ENCODE measurements at places on chromosomes 6 and 20.

DNA sequence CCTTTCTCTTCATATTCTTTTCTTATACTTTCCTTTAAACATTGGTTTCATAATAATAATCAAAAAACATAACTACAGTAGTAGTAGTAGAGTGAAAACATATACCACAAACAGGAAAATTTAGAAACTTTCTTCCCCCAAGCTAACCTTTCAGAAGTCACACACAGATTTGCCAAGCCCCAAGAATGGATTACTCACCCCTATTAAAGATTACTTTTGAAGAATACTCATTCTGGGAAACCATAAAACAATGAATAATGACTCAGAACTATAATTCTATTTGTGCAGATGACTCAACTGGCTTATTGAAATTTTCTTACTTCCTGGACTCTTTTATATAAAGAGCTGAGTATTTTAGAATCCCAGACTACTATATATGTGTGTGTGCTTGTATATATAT lies 119.4 kb upstream of the GJE1 start:
- no peak for DNase-seq

DNA sequence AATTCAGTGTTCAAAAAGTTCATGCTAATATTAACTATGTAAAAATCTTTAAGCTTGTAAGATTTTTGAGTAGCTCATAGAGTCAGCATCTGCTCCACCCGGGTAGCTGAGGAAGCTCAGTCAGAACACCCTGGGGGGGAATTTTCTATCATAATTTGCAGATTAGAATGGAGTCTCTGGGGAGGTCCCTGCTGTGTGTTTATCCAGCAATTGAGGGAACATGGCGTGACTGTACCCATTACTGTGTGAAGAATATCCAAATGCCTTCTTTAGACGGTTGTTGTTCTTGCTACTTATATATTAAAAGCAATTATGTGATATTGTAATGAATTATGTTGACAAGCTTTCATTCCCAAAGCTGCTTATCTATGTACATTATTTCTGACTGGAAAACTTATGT lies 64.8 kb downstream of the AIG1 start:
- DNase-seq = no peak

- DNase-seq = peak; percentile 13
These were observed 395.5 kb upstream of the RUNX2 start for GRCh38 chr6:44932651-44933091.

GRCh38 chr6:129635396-129636130 lies 74.4 kb downstream of the ARHGAP18 start:
- no peak for DNase-seq

- DNase-seq = no peak
These were observed 1.9 kb upstream of the TRAPPC3L start for GRCh38 chr6:116547358-116547757.

- DNase-seq = no peak
These were observed 42.9 kb upstream of the MAP7 start for GRCh38 chr6:136592930-136593673.

- DNase-seq = no peak
These were observed 39.6 kb downstream of the VEGFA start for GRCh38 chr6:43809417-43810305.

DNA sequence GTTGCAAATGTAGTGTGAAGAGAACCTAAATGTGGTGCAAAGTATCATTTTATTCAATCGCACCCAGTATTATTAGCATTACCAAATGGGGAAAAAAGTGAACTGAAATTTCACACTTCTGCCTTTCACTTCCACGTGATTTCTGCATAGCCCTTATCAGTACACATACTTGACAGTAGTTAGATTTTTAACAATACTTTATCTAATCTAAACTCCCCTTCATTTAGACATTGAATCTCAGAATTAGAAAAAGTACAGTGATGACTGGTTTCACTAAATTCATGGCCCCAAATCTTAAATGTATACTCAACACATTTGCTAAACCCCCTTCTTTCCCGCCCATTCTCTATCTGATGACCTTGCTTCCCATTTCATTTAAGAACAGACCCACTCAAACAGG lies 14.3 kb downstream of the STX7 start:
- DNase-seq = no peak

GRCh38 chr20:21356386-21356785 lies 40.9 kb downstream of the NKX2-4 start:
- DNase-seq = no peak

- DNase-seq = no peak
These were observed 24.3 kb upstream of the SCRT2 start for GRCh38 chr20:699811-700338.

DNA sequence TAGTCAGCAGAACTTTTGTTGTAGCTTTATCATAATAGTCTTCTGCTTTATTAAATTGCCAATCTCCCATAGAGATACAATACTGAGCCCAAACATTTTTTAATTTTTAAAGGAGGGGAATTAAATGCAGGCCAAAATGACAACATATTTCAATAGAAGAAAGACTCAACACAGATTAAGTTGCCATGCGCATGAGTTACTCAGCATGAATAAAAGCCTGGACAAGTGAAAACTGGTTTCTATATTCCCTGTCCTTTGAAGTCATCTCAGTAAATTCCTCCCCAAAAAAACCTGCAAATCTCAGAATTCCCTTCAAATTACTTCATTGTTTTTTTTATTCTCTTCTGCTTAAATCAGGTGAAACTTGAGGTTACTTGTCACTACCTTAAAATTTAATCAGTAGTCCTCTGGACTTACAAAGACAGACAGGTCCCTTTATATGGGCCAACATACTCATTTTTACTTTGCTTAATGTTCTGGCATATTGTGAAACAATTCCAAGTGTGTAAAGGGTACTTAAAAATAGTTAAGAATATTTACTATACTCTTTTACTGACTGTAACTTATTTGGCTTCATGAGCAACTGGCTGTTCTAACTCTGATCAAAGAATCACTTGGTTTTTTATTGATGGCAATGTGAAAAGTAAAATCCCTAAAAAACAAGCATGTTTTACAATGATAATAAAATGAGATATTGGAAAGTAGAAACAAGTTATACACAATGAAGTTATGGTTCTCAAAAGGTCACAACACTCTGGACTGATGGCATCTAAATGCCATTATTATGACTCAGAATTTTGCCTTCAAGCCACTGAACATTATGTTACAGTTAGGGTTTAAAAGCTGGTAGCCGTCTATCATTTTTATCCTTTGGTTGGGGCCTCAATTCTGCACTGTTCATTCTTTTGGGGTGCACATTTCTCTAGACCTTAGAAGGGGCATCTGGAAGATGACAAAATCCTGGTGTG lies 49.9 kb upstream of the COL21A1 start:
- no peak for DNase-seq

DNA sequence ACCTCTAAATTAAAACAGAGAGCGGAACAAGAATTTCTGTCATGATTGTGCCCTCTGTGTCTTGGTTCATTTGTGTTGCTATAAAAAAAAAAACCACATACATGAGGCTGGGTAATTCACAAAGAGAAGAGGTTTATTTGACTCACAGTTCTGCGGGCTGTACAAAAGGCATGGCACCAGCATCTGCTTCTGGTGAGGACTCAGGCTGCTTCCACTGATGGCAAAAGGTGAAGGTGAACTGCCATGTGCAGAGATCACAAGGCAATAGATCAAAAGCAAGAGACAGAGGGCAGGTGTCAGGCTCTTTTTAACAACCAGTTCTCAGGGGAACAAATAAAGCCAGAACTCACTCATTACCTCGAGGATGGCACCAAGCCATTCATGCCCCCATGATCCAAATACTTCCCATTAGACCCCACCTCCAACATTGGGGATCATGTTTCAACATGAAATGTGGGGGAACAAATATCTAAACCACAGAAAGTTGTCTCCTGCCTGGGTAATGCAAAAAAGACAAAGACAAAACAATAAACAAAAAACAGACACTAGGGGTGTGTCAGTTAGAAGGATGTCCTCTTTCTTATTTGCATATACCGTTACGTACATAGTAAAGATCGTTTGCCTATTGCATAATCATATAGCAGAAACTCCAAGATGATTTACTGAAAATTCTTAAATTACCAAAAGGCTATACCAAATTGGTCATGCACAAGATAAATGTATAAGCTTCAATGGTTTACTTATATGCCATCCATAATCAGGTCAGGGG lies 17.0 kb downstream of the SERPINB9 start:
- no peak for DNase-seq

- DNase-seq = no peak
These were observed 86.4 kb upstream of the TENT5A start for GRCh38 chr6:81838724-81839426.

GRCh38 chr20:50111829-50112495 lies 988 bp downstream of the UBE2V1 start:
- DNase-seq = no peak

GRCh38 chr6:46338131-46338530 lies 153.1 kb downstream of the RCAN2 start:
- DNase-seq = no peak

- no peak for DNase-seq
These were observed 7.6 kb downstream of the CD93 start for GRCh38 chr20:23078351-23079015.

- no peak for DNase-seq
These were observed 55.1 kb downstream of the STAU1 start for GRCh38 chr20:49132995-49133478.

- DNase-seq = no peak
These were observed 83.6 kb upstream of the MYLIP start for GRCh38 chr6:16045238-16045637.

GRCh38 chr6:96898241-96898851 lies 655 bp upstream of the NDUFAF4 start:
- no peak for DNase-seq

- DNase-seq = no peak
These were observed 527.6 kb downstream of the CD83 start for GRCh38 chr6:14645221-14645620.

GRCh38 chr6:76230711-76231110 lies 158.2 kb upstream of the IMPG1 start:
- DNase-seq = no peak

DNA sequence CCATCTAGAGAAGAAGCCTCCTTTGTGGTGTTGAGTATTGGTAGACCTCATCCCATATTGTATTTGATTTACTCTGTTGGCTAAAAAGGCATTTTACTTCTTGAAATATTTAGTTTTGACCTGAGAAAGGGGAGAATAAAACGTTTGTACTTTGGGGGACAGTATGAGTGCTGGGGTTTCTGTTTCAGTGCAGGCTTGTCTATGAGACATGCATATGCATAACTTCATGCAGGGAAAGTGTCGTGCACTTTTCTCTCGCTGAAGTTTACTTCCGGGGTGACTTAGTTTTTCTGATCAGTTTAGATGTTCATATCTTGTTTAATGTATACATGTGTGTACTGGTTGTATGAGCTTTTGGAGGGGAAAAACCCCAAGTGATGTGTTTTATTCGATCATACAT lies 59.5 kb downstream of the UTRN start:
- DNase-seq = no peak

DNA sequence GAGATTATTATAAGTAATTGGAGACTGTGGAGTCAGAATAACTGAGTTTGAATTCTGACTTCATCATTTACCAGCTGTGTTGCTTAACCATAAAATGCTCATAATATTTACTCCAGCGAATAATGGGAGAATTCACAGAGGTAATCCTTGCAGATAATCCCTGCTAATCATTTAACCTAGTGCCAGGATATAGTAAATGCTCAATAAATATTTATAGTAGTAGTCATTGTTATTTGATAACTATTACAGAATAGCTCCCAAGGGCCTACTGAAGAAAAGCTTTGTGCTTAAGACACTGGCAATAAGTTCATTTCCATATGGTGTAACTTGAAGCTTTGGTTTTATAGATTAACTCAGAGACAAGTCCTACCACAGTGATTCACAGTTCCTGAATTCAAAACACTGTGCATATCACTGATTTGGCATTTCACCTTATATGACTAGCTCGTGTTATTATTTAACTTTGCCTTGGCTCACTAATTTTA lies 208.8 kb upstream of the PLCB4 start:
- DNase-seq = no peak

- DNase-seq = peak; percentile 50
These were observed 743 bp downstream of the CMTR1 start for GRCh38 chr6:37433657-37434271.

- peak; percentile 68 for DNase-seq
These were observed 432 bp downstream of the HSPA1L start for GRCh38 chr6:31814677-31815024.

GRCh38 chr20:57953638-57954037 lies 243.8 kb upstream of the PMEPA1 start:
- DNase-seq = no peak

DNA sequence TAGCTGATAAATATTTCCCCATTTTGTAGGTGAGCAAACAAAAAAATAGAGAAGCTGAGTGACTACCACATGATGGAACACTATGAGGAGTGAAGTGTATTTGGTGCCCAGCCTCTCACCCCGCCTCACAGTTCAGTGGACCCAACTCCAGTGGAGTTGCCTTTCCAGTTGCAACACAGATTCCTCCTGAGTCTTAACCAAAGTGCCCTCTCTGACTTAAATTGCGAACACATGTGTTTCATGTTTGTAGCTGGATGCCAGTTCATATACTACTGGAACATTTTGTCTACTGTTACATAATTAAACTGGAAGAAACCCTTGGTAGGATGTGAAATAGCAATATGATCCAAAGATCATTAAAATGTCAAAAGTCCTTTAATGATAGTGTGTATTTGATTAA lies 448.9 kb downstream of the COL12A1 start:
- DNase-seq = no peak

DNA sequence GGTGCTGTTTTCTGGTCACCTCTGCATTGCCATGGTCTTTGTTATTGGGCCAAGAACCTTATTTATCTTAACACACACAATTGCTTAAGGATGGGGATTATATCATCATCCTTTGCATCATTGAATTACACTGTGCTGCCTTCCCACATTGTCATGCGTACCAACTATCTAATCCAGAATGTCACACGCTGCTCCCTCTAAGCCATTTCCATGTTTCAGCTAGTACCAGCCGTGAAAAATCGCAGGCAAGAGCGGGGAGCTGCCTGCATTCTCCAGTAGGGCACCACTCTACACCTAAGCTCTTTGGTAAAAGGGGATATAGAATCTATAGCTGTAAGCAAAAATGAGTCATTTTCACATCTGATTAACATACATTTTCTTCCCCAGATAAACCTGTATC lies 277.0 kb downstream of the PRL start:
- no peak for DNase-seq
